ENCODE measurements at places on chromosomes 2 and 18. TPM values are rescaled to one million over a fixed set of nuclear protein-coding genes. Genes with fewer than 3 reads are reported as not detected.
A peak's percentile ranks its signal among the peaks of the same experiment; 100 is the strongest.

IL36RN gene
- not detected for total RNA-seq

UGT1A6 gene
- total RNA-seq: not detected

FBXO48 gene
- 1.8 TPM for total RNA-seq

SERPINB10 gene
- total RNA-seq: not detected

LYG2 gene
- total RNA-seq: not detected

LRATD1 gene
- 0.19 TPM for total RNA-seq

CHRND gene
- not detected for total RNA-seq

ZNF236 gene
- 28.4 TPM for total RNA-seq

ATF2 gene
- total RNA-seq: 57.0 TPM

CD302 gene
- 1.2 TPM for total RNA-seq

NTSR2 gene
- not detected for total RNA-seq

SPP2 gene
- not detected for total RNA-seq

ZNF804A gene
- not detected for total RNA-seq

C2orf49 gene
- 22.6 TPM for total RNA-seq

CRACDL gene
- 1.7 TPM for total RNA-seq

ADNP2 gene
- 28.1 TPM for total RNA-seq

CNGA3 gene
- not detected for total RNA-seq

PLEKHM3 gene
- total RNA-seq: 18.1 TPM

TMEM182 gene
- 5.7 TPM for total RNA-seq

BUB1 gene
- total RNA-seq: 3.2 TPM

DNA sequence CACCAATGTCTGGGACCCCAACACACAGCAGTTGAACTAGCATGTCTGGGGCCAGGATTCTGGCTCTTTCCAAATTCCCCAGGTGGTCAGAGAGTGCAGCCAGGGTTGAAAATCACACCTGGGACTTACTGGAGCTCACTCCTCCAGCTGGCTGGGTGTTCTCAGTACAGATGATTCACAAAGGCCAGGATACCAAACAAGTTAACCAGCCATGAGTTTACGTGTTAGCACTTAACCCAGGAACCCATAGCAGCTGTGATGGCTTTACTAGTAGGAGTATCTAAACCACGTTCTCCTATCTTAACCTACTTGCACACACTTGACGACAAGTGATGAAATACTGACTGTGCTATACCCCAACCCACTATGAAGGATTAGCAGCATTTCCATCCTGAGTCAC lies 222.8 kb downstream of the FBXO15 start:
- DNase-seq: no peak

DNA sequence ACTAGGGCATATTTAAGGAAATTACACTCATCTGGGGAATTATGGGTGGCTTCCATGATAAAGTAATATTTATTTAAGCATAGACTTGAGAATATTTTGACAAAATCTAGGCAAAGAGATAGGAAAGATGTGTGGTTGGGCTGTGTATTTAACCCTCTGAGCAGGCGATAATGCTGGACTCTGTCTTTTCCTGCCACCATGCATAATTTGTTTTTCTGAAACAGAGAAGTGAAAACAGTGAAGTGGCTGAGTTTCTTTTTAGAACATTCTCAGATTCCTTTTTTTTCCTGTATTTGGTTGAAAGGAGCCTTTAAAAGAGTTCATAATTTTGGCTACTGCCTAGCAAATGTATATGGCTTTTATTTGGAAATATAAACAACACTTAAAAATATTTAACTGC lies 104.8 kb upstream of the CDH19 start:
- no peak for DNase-seq

GRCh38 chr2:74384051-74384450 lies 3.9 kb upstream of the DCTN1 start:
- DNase-seq: no peak

DNA sequence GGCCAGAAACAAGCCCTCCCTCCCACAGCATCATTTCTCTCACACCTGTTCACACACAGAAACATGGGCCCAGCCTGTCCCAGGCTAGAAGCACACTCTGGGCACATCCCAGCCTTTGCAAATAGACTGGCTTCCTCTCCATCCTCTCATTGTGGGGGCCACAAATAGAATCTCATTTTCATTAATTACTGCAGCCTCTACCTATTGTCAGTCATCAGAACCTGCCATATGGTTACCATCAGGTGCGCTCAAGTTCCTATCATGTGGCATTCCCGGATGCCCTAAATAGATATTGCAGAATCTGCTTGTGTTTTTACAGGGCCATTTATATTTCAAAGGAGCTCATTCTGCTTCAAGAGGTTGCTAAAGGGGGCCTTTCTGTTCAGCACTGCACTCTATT lies 460.7 kb downstream of the BCL11A start:
- no peak for DNase-seq

DNA sequence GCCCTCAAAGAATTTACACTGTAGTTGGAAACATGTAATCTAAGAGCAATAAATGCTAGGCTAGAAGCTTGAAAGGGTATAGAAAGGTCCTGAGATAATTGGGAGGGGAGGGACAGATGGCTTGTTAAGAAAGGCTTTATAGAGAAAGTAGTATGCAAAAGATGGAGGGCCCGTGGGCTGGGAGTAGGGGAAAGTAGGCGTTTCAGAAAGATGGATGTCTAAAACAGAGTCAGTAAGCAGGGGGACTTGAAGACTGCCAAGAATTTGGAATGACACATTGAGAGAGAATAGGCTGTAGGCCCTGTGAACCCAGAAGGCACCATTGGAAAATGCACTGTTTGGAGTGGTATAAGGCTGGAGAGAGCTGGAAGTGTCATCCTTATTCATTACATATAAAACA lies 822 bp downstream of the PSMG2 start:
- no peak for DNase-seq

- DNase-seq: no peak
Measured at GRCh38 chr2:219638948-219639755, 11.7 kb downstream of the SLC4A3 start.

- no peak for DNase-seq
Measured at GRCh38 chr18:22171258-22172119, 2.1 kb downstream of the GATA6 start.

- DNase-seq: no peak
Measured at GRCh38 chr2:176123411-176124109, 1.0 kb downstream of the HOXD9 start.

- no peak for DNase-seq
Measured at GRCh38 chr2:46334389-46335271, 37.4 kb downstream of the EPAS1 start.

GRCh38 chr2:106157416-106157815 lies 36.7 kb downstream of the UXS1 start:
- DNase-seq: no peak

- no peak for DNase-seq
Measured at GRCh38 chr2:109066917-109067597, 61.9 kb upstream of the SH3RF3 start.

DNA sequence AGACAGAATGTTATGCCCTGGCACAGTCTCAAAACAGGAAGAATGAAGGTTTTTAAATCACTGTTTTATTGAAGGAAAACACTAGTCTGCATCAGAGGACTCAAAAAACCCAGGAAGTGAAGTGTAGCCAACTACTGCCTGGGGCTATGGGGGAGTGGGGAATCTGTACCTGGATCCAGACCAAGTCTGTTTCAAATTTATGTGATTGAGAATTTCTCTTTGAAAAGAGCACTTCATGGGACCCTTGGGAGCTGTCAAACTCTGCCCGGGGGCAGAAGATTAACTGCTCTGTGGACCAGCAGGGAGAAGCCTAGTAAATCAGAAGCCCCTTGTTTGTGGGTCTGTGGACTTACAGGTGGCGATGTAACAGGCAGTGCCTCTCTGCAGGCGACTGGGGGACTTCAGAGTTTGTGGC lies 45.3 kb upstream of the TANC1 start:
- no peak for DNase-seq

DNA sequence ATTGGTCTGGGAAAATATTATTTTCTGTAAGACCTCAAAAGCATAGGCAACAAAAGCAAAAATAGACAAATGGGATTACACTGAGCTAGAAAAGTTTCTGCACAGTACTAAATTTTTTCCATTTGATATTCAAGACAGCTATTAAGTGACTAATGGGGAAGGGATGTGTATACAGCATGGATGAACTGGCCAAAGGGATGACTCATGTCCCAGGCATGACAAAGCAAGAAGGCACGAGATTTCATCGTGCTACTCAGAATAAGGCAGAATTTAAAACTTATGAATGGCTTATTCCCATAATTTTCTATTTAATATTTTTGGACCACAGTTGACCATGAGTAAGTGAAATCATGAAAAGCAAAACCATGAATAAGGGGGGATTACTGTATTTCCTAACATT lies 1250.1 kb upstream of the GYPC start:
- DNase-seq: no peak

DNA sequence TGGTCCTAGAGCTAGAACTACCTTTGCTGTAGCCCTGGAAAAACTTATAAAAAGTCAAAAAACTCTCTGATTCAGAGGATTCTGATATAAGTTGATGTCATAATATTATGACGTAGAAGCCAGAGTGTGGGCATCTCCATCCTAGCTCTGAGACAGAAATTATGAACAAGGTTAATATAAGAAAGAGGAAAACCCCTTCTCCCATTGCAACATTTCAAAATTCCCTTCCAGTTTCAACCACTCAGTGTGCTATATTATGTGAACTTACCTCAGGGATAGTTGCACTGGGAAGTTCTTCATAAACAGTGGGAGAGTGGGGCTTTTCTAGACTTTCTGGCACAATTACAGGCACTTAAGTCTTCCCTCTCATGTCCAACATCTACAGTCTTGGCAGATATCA lies 171.6 kb downstream of the PIK3C3 start:
- no peak for DNase-seq

- DNase-seq: no peak
Measured at GRCh38 chr2:42072349-42073118, 24.7 kb downstream of the PKDCC start.

- no peak for DNase-seq
Measured at GRCh38 chr18:74541703-74542555, 7.6 kb downstream of the CNDP1 start.

DNA sequence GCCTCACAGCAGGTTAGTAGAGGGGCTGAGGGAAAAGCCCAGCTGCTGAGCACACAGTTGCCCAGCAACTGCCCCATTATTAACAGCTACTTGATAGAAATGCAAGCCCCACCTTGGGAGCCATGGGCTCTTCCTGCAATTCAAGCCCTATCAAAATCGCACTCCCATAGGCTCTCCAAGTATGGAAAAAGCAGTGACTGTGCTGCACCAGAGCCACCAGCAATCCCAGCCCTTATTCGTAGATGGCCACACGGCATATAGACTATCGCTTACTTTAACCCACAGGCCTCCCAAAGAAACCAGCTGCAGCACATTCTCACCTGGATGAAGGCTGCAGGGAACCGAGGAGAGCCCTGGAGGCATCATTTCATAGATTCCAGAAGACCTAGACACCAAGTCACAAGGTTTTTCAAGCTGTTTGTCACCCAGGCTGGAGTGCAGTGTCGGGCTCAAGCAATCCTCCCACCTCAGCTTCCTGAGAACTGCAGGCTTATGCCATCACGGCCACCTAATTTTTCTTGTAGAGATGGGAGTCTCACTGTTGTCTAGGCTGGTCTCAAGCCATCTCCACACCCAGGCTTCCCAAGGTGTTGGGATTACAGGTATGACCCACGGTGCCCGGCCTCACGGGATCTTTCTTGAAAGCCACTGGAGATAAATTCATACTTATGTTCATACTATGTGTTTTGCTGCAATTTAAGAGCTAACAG lies 11.3 kb downstream of the NCL start:
- DNase-seq: no peak

- no peak for DNase-seq
Measured at GRCh38 chr18:5993938-5994337, 98.6 kb upstream of the TMEM200C start.

DNA sequence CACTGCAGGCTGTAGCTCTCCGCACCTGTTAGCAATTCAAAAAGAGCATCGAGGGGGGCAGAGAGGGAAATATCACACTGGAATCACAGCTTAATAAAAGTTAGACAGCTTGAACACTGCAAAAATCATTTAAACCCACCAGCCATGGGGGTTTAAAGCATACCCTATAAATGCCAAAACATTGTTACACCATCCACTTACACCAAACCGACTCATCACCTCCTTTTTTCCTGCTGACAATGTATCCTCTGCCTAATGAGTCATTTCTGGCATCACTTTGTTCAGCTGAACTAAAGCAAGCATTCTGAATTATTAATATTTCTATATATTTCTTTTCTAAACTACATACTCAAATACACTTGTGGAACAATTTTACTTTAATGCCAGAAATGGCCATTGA lies 21.6 kb downstream of the MC4R start:
- no peak for DNase-seq

- no peak for DNase-seq
Measured at GRCh38 chr2:216056739-216057138, 24.9 kb downstream of the PECR start.

- DNase-seq: no peak
Measured at GRCh38 chr2:193527146-193527545, 1332.4 kb upstream of the TMEFF2 start.

DNA sequence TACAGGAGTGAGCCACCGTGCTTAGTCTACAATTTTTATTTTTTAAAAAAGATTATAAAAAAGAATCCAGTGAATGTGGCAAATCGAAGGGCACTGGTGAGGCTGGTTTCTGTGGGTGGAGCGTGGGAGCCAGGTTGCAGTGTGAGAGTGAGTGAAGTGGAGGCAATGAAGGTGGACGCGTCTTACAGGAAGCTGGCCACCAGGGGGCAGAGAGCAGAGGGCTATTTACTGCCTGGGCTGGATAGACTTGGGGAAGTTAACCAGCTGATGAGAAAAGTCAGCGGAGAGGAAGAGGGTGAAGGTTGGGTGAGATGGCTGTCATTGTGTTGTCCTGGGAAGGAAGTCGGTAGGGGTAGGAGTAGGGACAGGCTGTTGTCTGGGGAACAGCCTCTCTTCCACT lies 6.8 kb downstream of the SCTR start:
- peak; percentile 20 for DNase-seq

- no peak for DNase-seq
Measured at GRCh38 chr2:177641331-177641730, 248.8 kb downstream of the AGPS start.

- peak; percentile 52 for DNase-seq
Measured at GRCh38 chr2:234496055-234496834, 636 bp downstream of the ARL4C start.

DNA sequence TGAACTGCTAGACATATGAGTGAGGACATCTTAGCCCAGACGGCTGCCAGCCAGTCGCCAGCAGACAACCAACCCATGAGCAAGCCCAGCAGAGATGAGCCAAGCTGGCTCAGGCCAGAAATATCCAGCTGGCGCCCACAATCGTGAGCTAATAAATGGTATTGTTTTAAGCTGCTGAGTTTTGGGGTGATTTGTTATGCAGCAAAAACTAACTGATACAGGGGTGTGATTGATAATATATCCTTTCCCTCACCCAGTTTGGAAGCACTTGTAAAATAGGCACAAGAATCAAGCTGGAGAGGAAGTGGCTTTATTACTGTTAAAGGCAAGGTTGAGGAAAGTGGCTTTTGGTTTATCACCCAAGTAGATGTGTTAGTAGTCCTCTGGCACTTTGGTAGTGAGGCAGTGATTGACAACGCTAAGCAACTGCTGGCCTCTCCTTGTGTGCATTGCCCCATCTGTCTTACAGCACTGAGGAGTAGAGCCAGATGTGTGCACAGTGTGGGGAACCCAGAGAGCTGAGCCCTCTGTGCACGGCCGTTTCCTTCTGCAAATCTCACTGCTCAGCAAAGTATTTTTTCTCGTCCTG lies 110.1 kb downstream of the MYO1B start:
- no peak for DNase-seq
